Right ventricle myocardium inferior (tissue), 1 donor: ENCODE measurements at places on chromosomes 12 and 14.

DNA sequence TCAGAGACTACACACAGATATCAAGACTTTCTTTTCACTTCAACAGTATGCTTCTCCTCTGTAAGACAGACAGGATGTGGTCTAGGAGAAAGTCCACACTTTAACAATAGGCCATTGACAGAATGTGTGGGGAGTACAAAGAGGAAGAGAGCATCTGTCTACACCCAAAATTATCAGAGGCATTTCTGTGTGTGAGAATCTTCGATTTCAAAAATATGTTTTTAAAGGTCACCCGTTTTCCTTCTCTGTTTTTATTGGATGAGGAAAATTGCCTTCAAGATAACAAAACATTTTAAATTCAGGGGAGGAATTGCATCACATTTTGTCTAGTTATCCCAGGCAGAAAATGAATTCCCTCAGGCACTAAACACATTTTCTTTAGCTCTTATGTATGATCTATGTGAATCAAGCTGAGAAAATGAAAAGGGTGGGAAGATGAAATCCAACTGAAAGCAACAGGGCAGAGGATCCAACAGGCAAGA, 16.4 kb downstream of the NAV3 start:
- DNase-seq = no peak

GRCh38 chr12:69123311-69123710, 116.1 kb upstream of the CPSF6 start:
- no peak for DNase-seq

DNA sequence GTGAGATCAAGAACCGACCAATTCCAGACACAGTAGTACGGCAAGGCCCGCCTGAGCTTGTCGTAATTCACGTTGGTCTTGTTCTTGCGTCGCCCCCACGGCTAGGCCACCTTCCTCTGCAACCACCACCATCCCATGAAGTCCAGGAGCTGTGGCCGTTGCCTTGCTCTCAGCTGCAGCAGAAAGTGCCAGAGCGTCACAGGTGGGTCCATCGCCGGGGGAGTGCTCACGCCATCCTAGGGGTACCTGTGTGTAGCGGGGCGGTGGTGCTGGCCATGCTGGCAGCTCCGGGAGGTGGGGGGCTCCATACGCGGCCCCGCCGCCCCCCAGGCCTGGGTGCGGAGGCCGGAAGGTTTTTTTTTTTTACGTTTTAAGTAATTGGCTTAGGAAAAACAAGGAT, 23.1 kb downstream of the TMEM121 start:
- DNase-seq = no peak

- peak; percentile 81 for DNase-seq
Observed at GRCh38 chr12:6613015-6613775, 6.0 kb upstream of the CHD4 start.

DNA sequence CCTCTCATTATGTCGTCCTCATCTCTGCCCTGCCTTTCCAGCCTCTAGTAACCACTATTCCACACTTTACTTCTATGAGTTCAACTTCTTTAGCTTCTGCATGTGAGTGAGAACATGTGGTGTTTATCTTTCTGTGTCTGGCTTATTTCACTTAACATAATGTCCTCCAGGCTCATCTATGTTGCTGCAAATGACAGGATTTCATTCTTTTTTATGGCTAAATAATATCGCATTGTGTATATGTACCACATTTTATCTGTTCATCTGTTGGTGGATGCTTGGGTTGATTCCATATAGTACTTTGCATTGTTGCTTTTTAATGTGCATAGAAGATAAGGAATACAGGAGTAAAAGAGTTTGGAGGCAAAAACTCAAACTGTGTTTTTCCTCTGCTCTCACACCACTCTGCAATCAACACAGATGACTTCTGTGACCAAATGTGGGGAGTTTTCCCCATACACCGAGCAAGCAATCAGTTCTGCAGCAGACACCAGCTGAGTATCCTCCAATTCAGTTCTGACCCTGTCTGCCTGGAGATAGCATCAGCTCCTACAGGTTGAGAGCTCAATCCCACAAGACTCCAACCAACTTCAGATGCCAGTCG, 24.6 kb upstream of the FLVCR2 start:
- no peak for DNase-seq

GRCh38 chr12:111672822-111673381, 12.9 kb downstream of the BRAP start:
- DNase-seq = no peak

- DNase-seq = no peak
Observed at GRCh38 chr12:95967301-95967700, 24.2 kb downstream of the AMDHD1 start.

DNA sequence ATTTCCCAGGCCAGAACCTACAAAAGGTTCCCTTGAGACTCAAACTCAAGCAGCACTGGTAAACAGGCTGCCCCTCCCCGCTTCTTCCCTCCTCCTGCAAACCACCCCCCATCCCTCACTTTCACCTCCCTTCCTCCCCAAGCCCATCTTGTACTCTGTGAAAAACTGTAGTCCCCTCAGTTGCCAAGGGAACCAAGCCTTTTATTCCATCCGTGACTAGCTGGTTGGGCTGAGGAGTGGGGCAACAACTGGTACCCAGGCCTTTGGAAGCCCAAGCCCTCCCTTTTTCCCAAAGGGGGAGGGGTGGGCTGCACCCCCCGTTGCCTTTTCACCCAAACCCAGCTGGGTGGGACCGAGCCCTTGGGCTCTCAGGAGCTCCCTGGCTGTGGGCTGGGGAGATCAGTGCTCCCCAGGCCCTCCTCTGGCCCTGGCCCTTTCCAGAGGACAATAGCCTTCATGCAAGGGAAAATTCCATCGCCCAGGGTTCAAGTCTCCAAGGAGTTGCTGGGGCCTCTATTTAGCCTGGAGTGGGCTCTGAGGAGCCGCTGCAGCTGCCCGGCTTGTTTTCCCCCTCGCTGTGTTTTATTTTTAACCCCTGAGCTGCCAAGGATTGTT, 61.9 kb downstream of the ZFP36L1 start:
- no peak for DNase-seq

DNA sequence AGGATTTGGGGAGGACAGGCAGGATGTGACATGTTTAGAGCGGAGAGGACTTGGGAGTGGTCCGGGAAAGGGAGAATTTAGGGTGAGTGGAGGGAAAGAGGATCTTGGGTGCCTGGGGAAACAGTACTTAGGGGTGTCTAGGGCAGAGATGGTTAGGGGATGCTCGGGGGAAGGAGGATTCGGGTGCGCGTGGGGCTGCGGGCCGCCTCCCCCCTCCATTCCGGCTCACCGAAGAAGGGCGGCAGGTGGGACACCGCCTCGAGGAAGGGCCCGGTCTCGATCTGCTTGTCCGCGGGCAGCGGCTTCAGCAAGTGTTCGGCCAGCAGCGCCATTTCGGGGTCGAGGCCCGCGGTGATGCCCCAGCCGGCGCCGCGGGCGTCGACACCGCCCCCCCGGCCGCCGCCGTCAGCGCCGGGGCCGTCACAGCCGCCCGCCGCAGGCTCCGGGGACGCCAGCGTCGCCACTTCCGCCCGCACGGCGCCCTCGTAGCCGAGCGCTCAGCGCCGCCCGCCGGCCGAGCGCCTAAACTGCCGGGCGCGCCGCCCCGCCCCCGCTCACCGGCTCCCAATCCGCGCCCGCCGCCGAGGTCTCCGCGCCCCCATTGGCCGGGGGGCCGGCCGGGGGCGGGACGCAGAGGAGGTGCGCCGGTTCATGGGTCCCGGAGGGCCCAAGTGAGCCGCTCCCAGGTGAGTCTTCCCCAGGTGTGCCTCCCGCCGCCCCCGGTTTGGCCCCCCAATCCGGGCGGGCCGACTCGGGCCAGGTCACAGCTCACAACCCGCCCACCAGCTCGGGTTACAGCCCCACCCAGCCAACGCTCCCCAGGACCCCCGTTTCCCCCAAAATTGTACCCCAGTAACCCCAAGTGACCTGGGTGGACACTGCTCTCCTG, at the start of gene GLTP:
Gene GLTP, minus strand, starts transcription at position 499 of the 889 bp plus-strand sequence. Its CDS starts 167 bp downstream, at position 332.
- peak; percentile 96 for DNase-seq

- DNase-seq = no peak
Observed at GRCh38 chr14:90540437-90540836, 143.6 kb downstream of the CALM1 start.

GRCh38 chr14:101318271-101318670, 243.0 kb upstream of the DIO3 start:
- DNase-seq = no peak

GRCh38 chr14:67636361-67636919, 16.7 kb downstream of the ARG2 start:
- DNase-seq = no peak

GRCh38 chr12:5480218-5480937, 48.5 kb downstream of the NTF3 start:
- DNase-seq = no peak

GRCh38 chr12:123059500-123059899, 79.0 kb downstream of the ARL6IP4 start:
- peak; percentile 11 for DNase-seq

DNA sequence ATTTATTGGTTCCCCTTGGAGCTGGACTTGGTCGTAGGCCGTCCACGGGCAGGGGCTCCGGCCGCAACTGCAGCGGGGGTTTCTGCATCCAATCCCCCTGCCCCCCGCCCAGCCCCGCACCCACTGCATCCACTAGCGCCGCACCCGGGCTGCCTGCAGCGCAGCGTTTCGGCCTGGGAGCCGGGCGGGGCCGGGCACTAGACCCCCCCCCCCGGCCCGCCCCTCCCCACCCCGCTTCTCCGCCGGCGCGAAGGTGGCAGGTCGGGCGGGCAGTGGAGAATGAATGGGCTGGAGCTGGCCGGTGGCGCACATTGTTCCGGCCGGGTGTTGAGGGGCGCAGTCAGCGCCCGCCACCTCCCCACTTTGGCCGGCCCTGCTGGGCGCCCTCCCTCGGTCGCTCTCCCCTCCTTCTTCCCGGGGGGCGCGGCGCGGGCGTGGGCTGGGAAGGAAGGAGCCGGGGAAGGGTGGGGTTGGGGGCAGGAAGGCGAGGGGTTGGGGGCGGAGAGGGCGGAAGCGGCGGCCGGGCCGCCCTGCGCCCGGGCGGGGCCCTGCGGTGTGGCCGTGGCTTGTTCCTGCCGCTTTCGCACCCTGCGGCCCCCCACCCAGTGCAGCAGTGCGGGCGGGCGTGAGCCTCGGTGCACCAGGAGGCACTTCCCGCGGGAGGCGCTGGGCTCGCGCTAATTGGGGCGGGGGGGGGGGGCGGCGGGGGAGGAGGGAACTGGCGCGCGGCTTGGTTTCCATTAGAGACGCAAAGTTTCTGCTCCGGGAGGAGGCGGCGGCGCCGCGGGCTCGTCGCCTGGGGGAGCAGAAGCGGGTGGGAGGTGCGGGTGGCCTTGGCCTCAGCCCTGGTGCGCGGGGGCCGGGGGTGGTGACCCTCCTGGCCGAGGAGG, 841 bp downstream of the CALM1 start:
- DNase-seq = peak; percentile 84

GRCh38 chr12:67765776-67766766, 117.5 kb downstream of the DYRK2 start:
- no peak for DNase-seq

GRCh38 chr14:36514278-36515104, 5.5 kb downstream of the NKX2-1 start:
- no peak for DNase-seq

- no peak for DNase-seq
Observed at GRCh38 chr12:7601406-7601805, 64.3 kb downstream of the APOBEC1 start.

DNA sequence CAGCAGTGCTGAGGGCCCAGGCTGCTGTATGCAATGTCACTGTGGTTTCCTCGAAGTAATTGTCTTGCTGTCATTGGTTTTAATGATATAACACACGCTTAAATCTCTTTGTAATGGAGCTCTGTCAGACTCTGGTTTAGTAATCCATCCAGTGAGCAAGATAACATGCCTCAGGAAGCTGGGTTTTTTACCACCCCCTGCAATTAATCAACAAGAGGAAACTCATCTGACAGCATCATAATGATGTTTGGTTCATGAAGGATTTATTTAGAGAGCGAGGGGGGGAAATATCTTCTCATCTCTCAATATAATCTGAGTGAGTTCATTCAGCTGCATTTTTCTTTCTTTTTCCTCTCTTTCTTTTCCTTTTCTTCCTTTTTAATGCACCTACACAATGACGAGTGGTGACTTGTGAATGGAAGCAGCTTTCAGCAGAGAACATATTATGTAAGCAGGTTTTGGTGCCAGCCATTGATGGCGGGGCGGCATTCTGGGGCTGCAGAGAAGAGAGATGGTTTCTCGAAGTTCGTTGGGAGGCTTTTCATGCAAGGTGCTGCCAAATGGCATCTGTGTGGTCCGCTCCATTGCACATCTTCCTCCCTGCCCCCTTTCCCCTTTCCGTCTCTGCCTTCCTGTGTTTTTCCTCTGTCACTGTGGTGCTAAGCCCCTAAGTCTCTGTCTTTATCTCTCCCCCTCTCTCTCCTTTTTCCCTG, 6.7 kb downstream of the RPH3A start:
- DNase-seq = no peak

GRCh38 chr12:75690296-75690955, 179.0 kb upstream of the KRR1 start:
- DNase-seq = no peak

GRCh38 chr12:128914908-128915563, 61.8 kb downstream of the GLT1D1 start:
- no peak for DNase-seq

DNA sequence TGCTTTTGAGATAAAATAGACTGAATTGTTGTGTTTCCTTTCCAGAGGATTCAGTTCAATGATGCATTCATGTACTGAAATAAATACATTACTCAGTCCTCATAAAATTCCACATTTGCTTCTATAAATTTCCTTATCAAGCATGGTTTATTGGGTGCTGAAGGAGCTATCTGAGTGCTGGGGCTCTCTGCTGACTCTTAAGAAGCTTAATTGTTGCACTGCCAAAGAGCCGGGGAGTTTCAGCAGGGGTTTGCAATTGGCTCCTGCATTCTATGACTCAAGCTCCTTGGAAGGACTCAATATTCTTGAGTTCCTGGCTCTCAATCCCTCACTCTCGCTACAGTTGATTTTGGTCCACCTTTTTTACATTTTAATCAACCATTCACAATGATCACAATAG, 69.8 kb upstream of the PYGL start:
- DNase-seq = no peak

DNA sequence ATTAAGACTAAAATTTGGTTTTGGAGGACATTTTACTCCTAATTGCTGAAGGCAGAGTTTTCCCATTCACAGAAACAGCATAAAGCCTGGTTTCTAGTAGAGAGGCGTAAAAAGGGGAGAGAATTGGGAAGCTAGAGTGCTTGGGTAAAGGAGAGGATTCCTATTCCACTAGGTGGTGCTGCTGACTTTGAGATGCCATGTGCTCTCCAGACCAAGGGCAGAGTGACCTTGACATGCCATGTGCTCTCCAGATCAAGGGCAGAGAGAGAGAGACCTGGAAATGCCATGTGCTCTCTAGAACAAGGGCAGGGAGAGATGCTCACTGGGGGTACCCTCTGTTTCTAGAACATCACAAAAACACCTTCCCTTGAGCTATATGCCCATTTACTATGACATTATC, 176.2 kb upstream of the PDZRN4 start:
- no peak for DNase-seq
